ENCODE measurements at places on chromosomes 16 and 17. TPM values are rescaled to one million over a fixed set of nuclear protein-coding genes. Genes with fewer than 3 reads are reported as not detected.

The ALOX12 gene
- total RNA-seq = 0.59 TPM

The ADORA2B gene
- total RNA-seq = 13.1 TPM

The SLC47A2 gene
- total RNA-seq = 2.4 TPM

The KCNH4 gene
- total RNA-seq = 0.33 TPM

The ABCC12 gene
- total RNA-seq = 0.40 TPM

The KCNH6 gene
- total RNA-seq = 1.2 TPM

The GINS2 gene
- 5.4 TPM for total RNA-seq

The TP53TG3B gene
- total RNA-seq = not detected

The C1QTNF8 gene
- 0.17 TPM for total RNA-seq

The KRT36 gene
- total RNA-seq = not detected

The SLC13A2 gene
- total RNA-seq = not detected

The AATK gene
- 94.4 TPM for total RNA-seq

The WFDC1 gene
- total RNA-seq = 9.3 TPM

The AGRP gene
- not detected for total RNA-seq

The C17orf50 gene
- total RNA-seq = not detected

The KRTAP4-1 gene
- total RNA-seq = not detected

The CCP110 gene
- total RNA-seq = 78.1 TPM

The CORO6 gene
- total RNA-seq = 10.9 TPM

The FAM83G gene
- total RNA-seq = 1.2 TPM

The KIFC3 gene
- total RNA-seq = 36.4 TPM

The GRIN2A gene
- 42.6 TPM for total RNA-seq

The TBKBP1 gene
- total RNA-seq = 10.4 TPM

The ARHGAP23 gene
- 52.6 TPM for total RNA-seq

The HAGH gene
- total RNA-seq = 84.1 TPM

The TEDC2 gene
- 8.0 TPM for total RNA-seq

The CCL1 gene
- total RNA-seq = not detected

The GFAP gene
- total RNA-seq = 2,660 TPM

The CBX1 gene
- total RNA-seq = 110 TPM

The CYTH1 gene
- total RNA-seq = 34.7 TPM

The TMEM238L gene
- total RNA-seq = not detected

The GSDMA gene
- total RNA-seq = 0.61 TPM

The ITGAD gene
- total RNA-seq = not detected

The QPRT gene
- total RNA-seq = 15.8 TPM

The CDH16 gene
- total RNA-seq = not detected

The FBXL16 gene
- total RNA-seq = 7.4 TPM

The RPS15A gene
- 894 TPM for total RNA-seq

The DNAI2 gene
- total RNA-seq = 0.69 TPM

The SAP30BP gene
- 44.3 TPM for total RNA-seq

The FOXL1 gene
- total RNA-seq = 8.9 TPM

The UBALD1 gene
- total RNA-seq = 2.2 TPM

Measured in spinal cord (tissue), 10 donors.